ENCODE measurements at places on chromosomes 5 and 9. TPM values are rescaled to one million over a fixed set of nuclear protein-coding genes. Genes with fewer than 3 reads are reported as not detected.

PPIC gene
- total RNA-seq, result 44.8 TPM

ABCA1 gene
- total RNA-seq, result 39.9 TPM

PCDHGB3 gene
- 0.64 TPM for total RNA-seq

POMT1 gene
- 57.2 TPM for total RNA-seq

ARSI gene
- 19.1 TPM for total RNA-seq

LCP2 gene
- not detected for total RNA-seq

IFNW1 gene
- not detected for total RNA-seq

ANKRD55 gene
- total RNA-seq, result 0.18 TPM

COL23A1 gene
- 13.6 TPM for total RNA-seq

CCNJL gene
- total RNA-seq, result 9.7 TPM

PHAX gene
- total RNA-seq, result 42.8 TPM

DNA sequence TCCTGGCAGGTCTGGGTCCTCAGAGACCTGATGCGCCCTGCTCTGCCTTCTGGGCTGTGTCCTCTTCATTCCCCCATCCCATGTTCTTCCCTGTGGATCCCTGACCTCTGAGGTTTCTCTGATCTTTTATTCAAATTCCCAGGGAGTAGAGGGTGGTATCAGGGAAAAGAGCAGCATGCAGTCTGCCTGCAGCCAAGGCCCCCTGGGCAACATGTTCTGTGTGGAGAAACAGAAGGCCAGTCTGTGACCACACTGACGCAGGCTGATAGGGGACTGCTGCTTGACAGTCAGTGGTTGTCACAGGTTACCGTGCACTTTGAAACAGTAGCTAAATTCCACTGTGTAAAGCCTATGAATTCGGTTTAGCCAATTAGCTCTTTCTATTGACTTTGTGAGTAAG is 156.6 kb upstream of the IRX2 start:
- no peak for DNase-seq

DNA sequence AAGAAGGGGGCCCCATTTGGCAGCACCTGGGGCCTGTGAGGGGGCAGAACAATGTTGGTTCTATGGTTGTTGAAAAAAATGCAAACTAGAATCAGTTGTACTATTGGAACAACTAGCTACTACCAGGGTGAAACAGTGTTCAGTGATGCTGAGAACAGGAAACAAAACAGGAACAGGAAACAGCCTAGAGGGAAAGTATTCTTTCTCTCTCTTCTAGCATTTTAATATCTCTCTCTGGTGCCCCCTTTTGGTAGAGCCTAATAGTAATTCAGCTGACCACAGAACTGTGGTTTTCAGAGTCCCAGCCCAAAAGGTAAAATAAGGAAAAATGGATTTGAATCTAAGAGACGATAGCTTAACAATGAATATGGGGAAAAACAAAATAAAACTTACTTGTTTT is 138.0 kb upstream of the KCNN2 start:
- DNase-seq, result no peak

GRCh38 chr9:127081250-127082185 is 40.9 kb downstream of the ANGPTL2 start:
- DNase-seq, result no peak

DNA sequence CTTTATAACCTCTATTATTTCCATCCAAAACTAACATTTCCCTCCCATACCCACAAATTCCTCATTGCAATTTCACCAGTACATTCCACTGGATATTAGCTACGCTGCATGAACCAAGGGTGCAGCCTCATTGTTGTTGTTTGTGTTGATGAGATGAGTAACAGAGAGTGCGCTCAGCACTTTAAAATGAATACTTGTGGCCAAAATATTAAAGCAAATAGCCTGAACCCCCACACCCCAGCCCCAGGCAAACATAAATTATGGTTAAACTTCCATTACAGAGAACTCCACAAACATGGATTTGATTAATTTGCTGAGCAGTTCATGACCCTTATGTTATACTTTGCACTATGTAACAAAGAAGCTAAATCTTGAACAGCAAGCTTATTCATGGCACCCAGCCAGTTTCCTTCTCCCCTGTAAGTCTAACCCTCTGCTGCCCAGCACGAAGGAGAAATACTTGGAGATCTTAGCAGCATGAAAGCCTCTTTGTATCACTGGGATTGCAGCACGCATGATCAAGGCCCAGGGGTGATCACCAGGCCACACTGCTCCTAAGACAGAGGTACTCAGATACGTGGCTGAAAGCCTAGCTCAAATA is 205.0 kb downstream of the DOCK8 start:
- no peak for DNase-seq

- DNase-seq, result no peak
These were observed 16.4 kb upstream of the RNF180 start for GRCh38 chr5:64149268-64149667.

GRCh38 chr5:139839918-139840317 is 44.3 kb downstream of the PSD2 start:
- DNase-seq, result no peak

DNA sequence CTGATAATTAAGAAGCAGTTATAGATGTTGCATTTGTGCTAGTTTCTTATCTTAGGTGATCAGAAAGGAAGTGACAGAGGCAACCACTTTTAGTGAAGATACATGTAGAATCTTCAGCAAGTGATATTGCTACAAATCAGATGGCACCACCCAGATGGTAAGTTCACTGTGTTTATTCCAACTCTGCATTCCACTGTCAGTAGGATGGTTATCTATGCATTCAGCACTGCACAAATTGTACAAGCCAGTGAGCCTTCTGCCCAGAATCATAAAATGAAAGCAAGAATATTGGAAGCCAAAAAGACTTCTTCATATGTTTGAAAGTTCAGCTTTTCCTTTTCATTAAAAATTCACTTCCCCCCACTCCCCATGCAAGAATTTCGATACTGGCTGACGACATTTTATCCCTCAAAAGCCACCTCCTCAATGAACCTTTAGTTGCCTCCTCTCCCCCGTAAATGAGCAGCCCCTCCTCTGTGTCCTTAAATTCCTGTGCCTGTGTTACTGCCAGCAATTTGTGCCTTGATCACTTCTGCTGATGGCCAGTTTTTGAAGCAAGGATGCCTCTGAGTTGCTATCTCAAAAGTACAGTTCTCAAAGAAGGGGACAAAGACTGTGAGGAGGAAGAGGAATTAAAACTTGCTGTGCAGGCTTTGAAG is 91.6 kb downstream of the ZSWIM6 start:
- DNase-seq, result no peak

DNA sequence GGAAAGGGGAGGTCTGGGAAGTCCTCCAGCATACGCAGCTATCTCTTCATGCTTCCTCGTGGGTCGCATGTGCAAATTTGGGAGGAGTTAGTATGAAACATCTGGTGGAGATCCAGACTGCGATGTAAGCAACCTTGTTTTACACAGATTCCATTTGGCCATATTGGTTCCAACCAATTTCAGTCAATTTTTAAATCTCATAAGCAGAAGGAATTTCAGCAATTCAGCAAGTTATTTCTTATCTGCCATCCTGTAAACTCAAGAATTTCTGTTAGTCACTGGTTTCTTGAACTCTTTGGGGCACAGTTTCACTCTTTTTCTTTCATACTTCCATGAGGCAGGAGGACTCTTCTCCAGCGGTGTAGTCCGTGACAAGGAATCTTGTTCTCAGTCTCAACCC is 130.4 kb upstream of the CLINT1 start:
- no peak for DNase-seq

GRCh38 chr5:154575546-154576428 is 97.8 kb upstream of the HAND1 start:
- DNase-seq, result no peak

- DNase-seq, result no peak
These were observed 102.1 kb downstream of the FANCC start for GRCh38 chr9:95215336-95215898.

- DNase-seq, result no peak
These were observed 271.5 kb downstream of the CCDC171 start for GRCh38 chr9:15824310-15824709.

- no peak for DNase-seq
These were observed 42.5 kb downstream of the KCNT1 start for GRCh38 chr9:135744333-135745070.

DNA sequence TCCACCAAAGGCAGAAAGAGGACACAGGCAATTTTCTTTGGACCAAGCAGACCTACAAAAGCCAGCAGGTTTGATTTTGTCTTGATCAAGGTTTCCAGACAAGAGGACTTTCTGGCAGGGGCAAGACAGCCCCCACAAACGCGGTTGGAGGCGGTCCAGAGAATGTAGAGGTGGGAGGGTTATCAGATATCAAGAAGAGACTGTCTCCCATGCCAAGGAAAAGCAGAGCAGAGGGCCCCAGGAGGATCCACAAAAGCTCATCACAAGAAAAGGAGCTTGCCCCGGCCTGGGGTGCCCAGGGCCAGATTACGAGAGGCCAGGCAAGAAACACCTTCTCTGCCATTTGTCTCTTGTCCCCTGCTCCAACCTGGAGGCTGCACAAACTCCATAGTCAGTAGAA is 538.9 kb downstream of the BNC2 start:
- no peak for DNase-seq

DNA sequence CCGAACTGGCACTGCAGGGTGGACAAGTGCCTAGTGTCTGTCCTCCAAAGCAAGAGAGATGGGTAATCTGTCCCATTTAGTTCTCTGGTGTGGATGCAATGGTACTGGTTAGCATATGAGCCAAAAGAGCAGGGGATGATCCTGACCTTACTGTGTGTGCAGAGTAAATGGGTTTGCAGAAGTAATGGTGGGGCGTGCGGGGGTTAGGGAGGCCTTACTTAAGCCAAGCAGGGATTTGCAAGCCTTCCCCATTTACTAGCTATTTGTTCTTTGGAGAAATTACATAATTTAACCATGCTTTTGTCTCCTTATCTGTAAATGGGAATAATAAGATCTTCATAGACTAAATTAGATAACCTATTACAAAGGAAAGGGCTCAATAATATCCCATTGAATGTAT is 19.9 kb upstream of the LCP2 start:
- DNase-seq, result no peak

DNA sequence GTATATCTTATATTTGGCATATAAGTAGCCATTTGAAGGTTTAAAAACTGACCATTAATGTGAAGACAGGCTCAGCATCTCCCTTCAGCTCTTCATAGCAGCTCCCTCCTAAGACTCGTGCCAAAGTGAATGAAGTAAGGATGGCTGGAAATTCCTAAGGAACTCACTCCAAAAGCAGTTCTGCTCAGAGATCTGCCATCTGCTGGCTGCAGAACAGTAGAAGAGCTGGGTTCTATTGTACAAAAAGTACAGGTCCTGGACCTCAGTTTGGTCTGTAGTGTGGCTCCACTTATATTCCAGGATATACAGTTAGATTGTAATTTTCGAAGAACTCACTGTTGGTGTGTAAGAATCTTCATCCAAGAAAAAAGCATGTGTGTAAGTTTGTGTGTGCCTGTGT is 104.9 kb upstream of the RUSC2 start:
- DNase-seq, result no peak

GRCh38 chr9:132541870-132542830 is 40.3 kb upstream of the BARHL1 start:
- DNase-seq, result no peak

GRCh38 chr9:68997666-68998065 is 16.2 kb downstream of the PRKACG start:
- DNase-seq, result no peak

- no peak for DNase-seq
These were observed 8.2 kb upstream of the AGPAT2 start for GRCh38 chr9:136695435-136695895.

- no peak for DNase-seq
These were observed 266.0 kb downstream of the DTWD2 start for GRCh38 chr5:118722122-118723020.

DNA sequence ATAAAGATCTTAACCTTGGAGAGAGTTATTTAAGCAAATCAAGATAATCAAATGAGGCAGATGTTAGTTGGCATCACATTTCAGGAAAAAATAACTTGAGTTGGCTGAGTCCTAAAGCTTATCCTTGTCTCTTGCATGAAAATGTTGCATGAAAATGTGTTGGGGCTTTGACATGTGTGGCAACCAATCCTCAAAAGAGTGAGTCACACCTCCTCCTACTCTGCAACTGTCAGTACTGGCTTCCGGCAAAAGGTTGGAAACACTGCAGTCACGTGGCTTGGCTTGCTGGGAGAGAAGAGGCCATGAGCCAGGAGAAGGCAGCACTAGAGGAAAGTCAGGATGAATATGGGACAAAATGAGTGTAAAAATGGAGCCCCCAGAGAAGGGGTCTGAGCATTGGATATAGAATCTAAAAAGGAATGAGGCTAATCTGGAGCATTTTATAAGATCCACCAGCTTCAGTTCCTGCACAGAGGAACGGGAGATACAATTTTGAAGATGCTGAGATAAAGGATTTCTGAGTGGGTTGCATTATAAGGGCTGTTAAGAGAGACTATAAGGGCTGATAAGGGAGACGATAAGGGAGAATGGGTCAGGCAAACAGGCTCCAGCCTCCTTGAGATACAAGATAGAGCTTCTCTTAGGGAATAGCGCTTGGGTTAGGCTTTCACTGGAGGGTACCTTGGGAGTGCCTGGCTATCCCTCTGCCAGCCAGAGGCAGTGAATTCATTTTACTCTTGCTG is 43.1 kb downstream of the SPATA31D1 start:
- no peak for DNase-seq

DNA sequence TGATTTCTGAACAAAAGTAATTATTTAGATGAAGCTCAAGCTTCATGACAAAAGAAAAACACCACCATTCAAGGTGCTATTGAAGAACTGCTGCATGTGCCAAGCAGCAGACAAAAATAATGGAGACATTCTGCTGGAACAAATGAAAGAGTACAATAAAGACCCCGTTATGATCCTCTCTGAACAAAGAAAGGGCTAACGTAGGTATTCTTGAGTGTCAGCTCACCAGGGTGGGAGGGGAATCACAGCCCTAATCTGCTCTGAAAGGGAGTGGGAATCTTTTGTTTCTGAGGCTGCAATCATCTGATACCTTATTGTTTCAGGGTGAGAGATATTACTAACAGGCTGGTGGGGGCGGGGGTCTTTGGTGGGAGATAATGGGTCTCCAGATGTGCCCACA is 15.4 kb downstream of the CEMIP2 start:
- no peak for DNase-seq

DNA sequence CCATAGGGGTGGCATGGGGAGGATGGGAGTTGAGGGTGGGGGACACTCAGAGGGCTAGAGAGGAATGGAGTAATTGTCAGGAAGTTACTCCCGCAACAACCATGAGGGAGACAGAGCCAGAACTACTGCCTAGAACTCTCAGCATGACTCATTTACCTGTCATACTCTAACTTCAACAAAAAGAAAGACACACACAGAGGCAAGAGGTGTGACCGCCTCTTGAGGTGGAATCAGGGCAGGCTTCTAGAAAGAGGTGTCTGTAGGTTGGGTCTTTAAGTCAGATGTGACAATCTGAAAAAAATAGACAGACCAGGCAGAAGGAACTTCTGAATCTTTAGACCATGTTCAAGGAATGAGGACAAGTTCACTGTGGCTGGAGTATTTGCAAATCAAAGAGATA is 73.4 kb downstream of the GABBR2 start:
- DNase-seq, result no peak

- DNase-seq, result no peak
These were observed 2.3 kb downstream of the DENND4C start for GRCh38 chr9:19232823-19233194.

DNA sequence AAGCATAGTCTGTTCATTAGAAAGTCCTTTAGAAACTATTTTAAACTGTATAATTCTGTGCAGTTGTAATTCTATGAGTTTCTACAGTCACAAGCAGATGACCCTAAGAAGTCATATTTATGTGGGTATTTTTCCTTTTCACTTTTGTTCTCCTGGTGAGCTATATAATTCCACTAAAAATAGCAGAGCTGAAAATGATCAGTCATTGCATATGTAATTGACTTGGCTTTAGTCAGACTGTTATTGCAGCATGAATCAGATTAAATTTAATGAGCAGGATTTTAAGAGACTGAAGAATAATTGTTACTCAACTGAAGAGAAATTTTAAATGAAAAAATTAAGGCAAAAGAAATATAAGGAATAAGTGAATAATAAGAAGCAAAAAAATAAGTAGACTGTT is 108.5 kb downstream of the MTREX start:
- DNase-seq, result no peak
